Cerebellum (tissue), 4 donors: ENCODE measurements at places on chromosomes 16 and 17.

DNA sequence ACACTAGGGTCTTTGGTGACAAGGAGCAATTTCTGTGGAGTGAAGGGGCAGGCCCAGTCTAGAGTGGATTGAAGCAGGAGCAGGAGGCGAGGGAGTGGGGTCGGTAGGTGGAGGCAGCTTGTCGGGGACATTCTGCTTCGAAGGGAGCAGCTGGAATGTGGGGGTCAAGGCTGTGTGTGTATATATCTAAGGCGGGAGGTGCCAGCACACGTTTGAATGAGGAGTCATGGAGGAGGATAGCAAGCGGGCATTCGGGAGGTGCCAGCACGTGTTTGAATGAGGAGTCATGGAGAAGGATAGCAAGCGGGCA, 17.7 kb downstream of the NT5M start:
- DNase-seq, result no peak

- DNase-seq, result no peak
Measured at GRCh38 chr17:73327676-73328075, 15.9 kb upstream of the CDC42EP4 start.

GRCh38 chr16:80899809-80900592, 95.6 kb upstream of the CDYL2 start:
- DNase-seq, result peak; percentile 79

DNA sequence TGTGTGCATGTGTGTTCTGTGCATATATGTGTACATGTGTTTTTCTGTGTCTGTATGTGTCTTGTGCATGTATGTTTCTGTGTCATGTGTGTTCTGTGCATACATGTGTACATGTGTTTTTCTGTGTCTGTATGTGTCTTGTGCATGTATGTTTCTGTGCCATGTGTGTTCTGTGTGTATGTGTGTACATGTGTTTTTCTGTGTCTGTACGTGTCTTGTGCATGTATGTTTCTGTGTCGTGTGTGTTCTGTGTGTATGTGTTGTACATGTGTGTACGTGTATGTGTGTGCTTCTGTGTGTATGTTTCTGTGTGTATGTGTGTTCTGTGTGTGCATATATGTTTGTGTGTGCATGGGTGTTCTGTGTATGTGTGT, 8.4 kb upstream of the RAB37 start:
- no peak for DNase-seq

- DNase-seq, result no peak
Measured at GRCh38 chr17:41096055-41096454, 1.9 kb downstream of the KRTAP4-8 start.

DNA sequence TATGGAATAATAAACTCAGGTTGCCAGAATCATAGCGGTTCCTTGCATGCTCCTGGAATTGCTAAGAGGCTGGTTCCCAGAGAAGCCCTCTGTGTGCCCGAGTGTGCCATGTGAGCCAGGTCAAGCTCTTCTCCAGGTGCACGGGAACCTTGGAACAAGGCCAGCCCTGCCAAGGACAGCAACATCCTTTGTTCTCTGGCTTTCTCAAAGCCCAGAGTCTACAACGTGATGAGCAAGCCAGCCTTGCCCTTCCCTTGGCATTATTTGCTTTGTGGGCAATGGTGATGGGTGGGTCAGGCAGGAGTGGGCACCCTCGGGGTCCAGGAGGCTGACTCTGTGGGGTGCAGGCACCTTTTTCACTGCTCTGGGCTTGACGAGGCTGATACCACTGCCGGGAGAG, 14.2 kb upstream of the SEC14L1 start:
- no peak for DNase-seq

GRCh38 chr17:12622726-12623125, 43.0 kb upstream of the MYOCD start:
- no peak for DNase-seq

- no peak for DNase-seq
Measured at GRCh38 chr16:1168837-1169236, 15.9 kb downstream of the CACNA1H start.

DNA sequence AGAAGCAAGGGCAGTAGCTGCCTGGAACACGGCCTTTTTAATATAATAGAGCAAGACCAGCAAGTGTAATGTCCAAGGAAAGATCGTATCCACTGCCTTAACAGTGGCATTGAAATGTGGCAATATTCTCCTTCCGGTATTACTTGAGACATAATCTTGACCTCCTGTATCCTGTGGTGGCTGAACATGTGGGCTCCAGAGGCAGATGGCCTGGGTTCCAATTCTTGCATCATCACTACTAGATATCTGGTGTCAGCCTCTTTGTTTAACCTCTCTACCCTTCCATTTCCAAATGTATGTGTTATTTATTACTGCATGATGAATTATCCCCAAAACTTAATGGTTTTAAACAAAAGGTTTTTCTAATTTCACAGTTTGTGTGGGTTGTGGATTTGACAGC, 3.5 kb upstream of the CDYL2 start:
- DNase-seq, result no peak

GRCh38 chr16:28093385-28093725, 29.8 kb upstream of the GSG1L start:
- no peak for DNase-seq

DNA sequence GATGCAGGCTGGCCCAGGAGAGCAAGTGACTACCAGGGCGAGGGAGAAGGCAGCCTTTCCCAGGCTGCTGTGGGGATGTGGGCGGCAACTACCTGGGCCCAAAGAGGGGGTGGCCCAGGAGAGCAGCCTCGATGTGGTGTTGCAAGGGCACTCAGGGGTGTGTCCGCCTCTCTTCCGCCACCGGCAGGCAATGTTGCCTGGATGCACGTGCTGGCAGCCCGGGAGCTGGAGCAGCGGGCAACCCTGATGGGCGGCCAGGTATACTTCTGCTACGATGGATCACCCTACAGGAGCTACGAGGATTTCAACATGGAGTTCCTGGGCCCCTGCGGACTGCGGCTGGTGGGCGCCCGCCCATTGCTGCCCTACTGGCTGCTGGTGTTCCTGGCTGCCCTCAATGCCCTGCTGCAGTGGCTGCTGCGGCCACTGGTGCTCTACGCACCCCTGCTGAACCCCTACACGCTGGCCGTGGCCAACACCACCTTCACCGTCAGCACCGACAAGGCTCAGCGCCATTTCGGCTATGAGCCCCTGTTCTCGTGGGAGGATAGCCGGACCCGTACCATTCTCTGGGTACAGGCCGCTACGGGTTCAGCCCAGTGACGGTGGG, 2.7 kb downstream of the HSD3B7 start:
- DNase-seq, result no peak

DNA sequence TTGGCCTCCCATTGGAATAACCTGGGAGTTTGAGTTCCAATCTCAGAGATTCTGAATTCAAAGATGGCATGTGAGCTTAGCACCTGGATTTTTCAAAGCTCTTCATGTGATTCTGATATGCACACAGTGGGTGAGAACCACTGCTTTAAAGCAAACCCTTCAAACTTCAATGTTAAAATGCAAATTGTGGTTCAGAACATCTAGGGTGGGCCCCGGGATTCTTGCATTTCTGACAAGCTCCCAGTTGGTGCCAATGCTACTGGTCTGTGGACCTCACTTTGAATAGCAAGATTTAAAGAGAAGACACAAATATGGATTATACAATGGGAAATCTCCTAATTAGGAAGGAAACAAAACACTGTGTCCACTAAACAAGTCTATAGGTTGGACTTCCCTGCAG, 43.8 kb upstream of the GPRC5B start:
- DNase-seq, result no peak
